Stimulated activated CD4-positive, alpha-beta T cell treated with anti-CD3 and anti-CD28 coated beads, Interleukin-4, amount 100 ng/mL, for 4 hours (primary cell): ENCODE measurements at places on chromosomes 5 and 9.

DNA sequence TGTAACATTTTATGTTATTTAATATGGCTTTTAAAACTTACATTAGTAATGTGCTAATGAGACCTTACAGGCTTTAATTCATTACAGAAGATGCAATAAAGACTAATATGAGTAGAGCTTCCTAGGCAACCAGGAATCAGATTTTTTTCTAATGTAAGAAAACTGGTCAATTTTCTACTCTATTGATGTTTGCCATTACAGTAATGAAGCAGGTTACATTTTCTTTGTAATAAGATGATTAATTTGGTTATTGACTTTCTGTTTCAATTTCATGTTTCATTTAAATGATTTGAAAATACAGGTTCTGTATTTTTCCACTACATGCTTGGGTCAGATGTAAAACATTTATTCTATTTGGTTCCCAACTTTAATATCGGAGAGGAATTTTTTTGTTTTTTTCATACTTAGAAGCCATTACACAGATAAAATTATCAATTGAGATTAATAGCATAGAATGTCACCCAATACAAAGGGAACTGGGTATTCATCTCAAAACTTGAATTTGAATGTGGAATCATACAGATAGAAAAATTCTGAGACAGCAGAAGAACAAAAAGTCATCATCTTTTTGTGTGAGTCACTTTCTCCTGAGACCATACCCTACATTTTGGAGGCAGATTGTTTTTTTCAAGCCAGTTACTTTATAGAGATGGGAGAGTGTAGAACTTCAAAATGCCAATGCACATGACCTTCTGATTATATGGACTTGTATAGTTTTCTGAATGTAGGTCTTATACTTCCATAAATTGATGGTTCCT is 133.6 kb upstream of the HMHB1 start:
- no peak for DNase-seq

GRCh38 chr5:150661821-150662596 is 958 bp downstream of the MYOZ3 start:
- DNase-seq, result no peak

GRCh38 chr5:150124111-150124557 is 31.5 kb downstream of the PDGFRB start:
- DNase-seq, result no peak

- no peak for DNase-seq
These were observed 263.4 kb downstream of the GRIA1 start for GRCh38 chr5:153753645-153754432.

GRCh38 chr5:175384724-175385552 is 59.0 kb downstream of the DRD1 start:
- DNase-seq, result no peak

- DNase-seq, result no peak
These were observed 138.7 kb downstream of the SNX18 start for GRCh38 chr5:54656261-54656728.

DNA sequence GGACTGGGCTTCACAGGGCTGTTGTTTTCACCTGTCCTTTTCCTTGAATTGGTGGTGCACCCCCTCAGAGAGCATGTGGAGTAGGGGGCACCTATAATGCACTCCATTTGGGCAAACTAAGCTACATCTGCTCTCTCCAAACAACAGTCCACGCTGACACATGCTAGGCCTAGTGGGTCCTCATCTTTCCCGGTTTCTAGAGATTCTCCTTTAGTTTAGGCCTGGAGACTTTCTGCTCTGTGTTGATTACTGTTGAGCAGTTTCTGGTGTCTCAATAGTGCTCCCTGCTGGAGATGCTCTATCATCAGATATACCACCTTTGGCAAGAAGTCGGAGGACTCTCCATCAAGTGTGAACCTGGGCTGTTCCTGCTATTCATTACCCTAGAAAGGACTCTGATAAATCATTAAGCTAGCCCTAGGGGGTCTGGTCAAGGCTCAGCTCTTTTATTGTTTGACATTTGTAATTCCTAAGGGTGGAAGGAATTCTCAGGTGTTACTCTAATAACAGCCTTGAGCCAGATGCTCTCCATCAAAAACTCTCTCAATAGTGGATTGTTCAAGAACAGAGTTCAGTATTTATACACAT is 64.0 kb upstream of the FYB1 start:
- peak; percentile 48 for DNase-seq

DNA sequence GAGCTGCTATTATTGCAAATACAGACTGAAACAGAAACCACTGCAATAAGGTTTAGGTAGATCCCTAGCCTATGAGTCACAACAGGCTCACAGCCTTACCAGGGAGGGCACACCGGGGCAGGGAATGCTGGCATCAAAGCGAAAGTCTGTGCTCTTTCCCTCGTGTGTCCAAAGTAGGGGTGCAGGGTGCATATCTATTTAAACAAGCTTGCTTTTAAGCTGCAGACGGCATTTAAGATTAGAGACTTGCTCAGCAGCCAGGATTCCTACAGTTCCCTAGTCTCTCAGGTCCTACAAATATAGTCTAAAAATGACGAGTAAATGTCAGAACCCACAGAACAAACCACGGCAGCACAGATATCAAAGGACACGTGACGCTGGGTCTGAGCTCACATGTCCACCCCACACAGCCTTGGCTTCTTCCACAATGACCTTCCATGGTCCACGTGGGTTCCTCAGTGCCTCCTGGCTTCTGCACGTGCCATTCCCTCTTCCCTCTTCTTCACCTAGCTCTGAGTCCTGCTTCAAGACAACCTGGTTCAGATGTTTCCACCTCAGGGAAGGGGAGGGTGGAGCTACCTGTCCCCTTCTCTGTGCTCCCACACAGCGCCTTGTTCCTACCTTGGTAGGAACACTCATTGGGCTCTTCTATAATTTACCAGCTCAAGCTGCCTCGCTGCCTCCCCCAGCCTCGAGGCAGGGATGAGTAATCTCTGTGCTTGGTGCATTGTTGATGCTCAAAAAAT is 193.2 kb downstream of the MAPKAP1 start:
- peak; percentile 24 for DNase-seq
